ENCODE measurements at places on chromosomes 12 and 14.

GRCh38 chr14:33956640-33957039 lies 5.8 kb upstream of the EGLN3 start:
- DNase-seq: no peak

GRCh38 chr14:19917955-19918518 lies 2.4 kb upstream of the OR4K5 start:
- DNase-seq: peak; percentile 11

DNA sequence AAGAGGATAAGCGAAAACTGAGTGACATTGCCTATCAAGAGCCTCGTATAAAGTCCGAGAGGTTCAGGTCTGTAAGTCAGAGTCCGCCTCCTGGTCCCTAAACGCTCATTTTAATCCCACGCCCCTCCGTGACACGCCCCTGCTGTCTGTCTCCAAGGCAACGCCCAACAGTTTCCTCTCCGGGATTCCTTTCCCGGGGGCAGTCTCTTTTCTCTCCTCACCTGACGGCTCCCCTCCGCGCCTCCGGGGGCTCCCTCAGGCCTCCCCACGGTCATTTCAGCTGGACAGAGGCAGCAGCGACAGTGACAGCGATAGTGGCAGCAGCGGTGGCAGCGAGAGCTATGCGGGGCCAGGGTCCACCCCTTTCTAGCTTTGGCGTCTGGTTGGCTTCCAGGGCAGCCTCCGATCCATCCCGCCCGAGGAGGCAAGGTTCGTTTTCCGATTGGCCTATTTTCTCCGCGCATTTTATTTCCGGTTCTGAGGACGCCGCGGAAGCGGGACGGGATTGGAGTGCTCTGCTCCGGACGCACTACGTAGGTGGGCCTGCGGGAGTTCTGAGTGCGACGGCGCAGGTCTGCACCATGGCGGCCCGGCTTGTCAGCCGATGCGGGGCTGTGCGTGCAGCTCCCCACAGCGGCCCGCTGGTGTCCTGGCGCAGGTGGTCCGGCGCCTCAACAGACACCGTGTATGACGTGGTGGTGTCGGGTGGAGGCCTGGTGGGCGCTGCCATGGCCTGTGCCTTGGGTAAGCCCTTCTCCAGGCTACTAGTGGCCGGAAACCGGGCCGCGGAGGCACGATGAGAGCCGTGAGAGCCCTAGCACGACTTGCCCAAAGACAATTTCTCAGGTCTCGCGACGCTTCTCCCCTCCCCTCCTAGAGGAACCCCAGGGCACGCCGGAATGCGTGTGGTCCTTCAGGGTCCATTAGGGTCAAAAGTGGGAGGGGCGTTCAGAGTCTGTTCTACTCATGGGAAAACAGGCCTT lies at the start of the genes COQ6 and FAM161B:
TSS of gene COQ6 (plus strand) at position 551 of the 983 bp plus-strand sequence. CDS start at position 582, 31 bp downstream.
TSS of gene FAM161B (minus strand) at position 343 of the 983 bp plus-strand sequence. CDS start at position 275, 68 bp downstream.
- DNase-seq: peak; percentile 80

DNA sequence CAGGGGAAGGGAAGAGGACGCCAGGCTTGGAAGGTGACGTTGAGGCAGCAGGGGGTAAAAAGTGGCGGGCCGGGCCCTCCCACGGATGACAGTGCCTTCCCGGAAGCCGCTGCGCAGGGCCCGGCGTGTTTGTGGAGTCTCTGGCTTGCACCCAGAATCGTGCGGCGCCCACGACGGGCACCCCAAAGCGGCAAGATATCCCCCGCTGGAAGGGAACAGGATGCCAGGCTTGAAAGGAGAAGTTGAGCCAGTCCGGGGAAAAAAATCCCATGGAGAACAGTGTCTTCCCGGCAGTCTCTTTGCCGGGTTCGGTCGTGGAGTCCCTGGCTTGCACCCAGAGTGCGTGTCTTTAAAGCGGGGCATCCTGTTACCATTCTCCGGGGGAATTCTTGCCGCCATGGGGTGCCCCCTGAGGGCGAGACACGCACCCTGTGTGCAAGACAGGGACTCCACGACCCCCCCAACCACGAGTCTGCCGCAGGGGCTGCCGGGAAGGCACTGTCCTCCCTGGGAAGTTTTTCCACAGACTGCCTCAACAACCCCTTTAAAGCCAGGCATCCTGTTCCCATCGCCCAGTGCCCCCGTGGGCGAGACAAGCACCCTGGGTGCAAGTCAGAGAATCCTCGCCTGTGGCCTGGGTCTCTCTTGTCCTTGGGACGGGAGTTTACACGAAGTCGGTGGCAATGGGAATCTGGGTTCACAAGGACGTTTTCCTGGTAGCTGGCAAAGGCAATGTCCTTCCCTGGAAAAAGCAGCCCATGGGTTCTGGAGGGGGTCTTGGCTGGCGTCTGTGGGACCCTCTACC lies 156.1 kb upstream of the ALG10B start:
- DNase-seq: no peak

DNA sequence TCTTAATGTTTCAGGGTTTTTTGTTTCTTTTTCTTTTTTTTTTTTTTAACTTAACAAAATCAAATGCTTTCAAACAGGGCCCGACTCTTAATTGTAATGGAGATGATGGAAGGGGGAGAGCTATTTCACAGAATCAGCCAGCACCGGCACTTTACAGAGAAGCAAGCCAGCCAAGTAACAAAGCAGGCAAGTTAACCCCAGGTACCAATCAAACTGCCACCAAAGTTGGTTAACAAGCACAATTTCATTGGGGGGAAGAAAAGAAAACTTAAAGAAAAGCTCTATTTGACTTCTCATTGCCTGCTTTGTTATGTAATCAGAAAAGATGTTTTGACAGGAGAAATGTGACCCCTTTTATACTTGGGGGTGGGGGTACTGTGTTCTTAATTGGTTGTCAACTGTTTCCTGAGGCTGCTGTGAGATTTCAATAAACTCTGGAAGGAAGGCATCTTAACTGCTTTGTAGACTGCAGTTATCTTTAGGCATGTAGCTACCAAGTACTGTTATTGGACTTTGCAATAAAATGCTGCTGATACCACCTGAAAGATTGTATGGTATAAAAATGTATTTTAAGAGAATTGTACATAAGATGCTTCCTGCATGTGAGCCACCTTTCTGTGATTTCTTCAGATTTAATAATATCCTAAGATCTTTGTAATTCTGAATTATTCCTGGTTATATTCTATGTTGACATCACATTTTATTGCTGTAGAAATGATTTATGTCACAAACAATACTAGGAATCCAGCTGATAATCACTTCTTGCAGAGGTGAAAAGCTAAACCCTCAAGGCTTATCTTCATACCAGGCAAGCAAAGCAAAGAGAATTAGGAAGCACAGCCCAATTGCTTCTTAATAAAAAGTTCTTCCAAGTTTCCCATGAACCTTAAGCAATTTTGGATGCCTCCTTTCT lies 26.9 kb downstream of the MAPKAPK5 start:
- DNase-seq: no peak

- no peak for DNase-seq
Measured at GRCh38 chr14:74417611-74418010, 8.4 kb downstream of the SYNDIG1L start.

- DNase-seq: no peak
Measured at GRCh38 chr14:91899806-91900205, 32.5 kb upstream of the TC2N start.

DNA sequence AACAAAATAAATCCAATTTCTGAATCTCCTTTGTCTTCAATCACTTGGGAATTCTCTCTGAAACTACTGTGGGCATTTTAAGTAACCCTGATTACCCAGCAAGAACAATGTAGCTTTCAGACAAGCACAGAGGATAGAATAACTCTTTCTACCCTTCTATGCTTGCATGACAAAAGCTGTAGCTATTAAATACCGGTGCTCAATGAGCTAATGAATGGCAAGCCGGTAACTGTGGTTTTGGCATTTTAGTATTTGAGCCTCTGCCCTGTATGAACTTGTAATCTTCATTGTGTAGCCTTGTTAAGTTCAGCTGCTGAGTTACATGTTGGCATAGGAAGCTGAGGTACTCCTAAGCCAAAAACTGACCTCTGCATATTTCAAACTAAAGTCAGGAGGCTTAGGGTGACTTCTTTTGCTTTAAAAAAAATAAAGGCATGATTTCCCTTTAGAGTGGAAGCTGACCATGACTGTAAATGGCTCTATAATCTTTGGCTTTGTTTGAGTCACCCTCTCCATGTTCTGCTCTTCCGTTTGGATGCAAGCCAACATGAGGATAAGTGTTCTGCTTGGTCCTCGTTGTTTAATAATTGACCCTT lies 171.0 kb upstream of the HIF1A start:
- DNase-seq: no peak

DNA sequence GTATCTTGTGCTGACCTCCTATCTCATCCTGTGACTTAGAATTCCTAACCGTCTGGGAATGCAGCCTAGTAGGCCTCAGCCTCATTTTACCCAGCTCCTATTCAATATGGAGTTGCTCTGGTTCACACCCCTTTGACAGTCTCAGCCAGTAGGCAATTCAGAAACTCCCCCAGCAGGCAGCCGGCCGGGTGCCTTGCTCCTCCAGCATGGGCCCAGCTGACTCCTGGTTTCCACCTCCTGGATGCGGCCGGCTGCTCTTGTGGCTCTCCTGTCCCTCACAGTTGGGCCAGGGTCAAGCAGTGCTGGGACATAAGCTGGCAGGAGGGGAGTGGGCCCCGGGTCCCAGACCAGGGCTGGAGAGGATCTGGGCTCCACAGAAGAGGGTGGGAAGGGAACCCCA lies 58.2 kb downstream of the LRRC74A start:
- DNase-seq: no peak

GRCh38 chr12:8154526-8154925 lies 2.3 kb upstream of the ZNF705A start:
- DNase-seq: no peak

GRCh38 chr12:52720365-52720886 lies 17.1 kb upstream of the KRT77 start:
- DNase-seq: no peak

DNA sequence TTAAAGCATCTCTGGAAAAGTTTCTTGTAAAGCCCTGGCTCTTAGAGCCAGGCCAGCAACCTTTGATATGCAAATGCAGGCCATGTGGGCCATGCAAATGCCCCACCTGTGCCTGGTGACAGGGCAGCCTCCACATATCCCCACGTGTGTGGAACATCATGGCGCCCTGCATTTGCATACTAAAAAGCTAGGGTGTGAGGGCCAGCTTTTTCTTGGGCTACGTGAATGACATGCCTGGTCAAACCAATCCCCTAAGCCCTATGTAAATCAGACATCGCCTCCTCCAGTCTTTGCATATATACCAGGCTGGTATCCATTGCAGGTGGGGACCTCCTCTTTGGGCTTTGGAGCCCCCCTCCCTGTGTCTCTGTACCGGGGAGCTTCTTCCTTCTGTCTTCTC lies 6.4 kb downstream of the CSRP2 start:
- DNase-seq: no peak

GRCh38 chr12:84502907-84503787 lies 409.5 kb downstream of the SLC6A15 start:
- DNase-seq: no peak

DNA sequence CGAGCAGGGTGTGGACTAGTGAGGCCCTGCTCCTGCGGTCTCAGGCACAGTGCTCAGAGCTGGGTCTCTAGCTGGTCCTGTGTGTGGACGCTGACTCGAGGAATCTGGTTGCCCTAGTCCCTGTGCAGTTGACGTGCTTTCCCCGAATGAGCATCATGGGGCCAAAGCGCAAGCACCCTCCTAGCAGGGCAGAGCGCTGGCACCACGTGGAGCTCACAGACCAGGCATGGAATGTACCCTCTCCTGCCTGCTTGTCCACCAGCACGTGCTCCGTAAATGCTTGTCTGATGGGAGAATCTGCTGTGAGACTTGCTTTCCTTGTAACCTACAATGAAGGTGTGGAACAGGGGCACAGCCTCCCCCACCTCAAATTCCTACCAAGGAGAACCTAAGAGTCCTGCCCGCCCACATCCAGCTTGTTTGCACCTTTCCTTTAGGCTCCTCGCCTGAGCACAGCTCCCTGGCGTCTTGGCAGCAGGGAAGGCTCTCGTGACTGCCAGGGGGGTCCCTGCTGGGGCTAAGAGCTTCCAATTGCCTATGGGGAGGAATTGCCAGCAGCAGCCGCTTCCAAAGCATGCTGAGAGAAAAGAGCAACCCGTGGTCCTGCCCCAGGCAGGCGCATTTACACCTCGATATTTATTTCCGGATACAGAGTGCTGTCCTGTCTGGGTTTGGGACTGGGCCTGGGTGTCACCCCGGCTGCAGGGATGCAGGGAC lies 125.0 kb downstream of the PIWIL1 start:
- no peak for DNase-seq

DNA sequence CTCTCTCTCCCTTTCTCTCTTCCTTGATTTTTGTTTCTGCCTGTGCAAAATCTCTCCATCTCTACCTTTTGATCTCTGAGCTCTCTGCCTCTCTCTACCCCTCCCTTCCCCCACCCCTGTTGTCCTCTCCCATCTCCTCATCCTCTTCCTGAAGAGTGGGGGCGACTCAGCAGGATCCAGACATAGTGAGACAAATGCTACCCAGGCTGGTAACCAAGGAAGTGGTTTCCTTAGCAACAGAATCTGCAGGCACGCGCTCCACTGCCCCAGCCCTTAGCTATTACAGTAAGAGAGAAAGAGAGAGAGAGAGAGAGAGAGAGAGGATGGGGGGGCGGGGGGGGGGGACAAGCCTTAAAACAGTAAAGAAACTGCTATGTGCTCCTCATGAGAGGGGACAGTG lies 85.6 kb downstream of the CMKLR1 start:
- DNase-seq: no peak

DNA sequence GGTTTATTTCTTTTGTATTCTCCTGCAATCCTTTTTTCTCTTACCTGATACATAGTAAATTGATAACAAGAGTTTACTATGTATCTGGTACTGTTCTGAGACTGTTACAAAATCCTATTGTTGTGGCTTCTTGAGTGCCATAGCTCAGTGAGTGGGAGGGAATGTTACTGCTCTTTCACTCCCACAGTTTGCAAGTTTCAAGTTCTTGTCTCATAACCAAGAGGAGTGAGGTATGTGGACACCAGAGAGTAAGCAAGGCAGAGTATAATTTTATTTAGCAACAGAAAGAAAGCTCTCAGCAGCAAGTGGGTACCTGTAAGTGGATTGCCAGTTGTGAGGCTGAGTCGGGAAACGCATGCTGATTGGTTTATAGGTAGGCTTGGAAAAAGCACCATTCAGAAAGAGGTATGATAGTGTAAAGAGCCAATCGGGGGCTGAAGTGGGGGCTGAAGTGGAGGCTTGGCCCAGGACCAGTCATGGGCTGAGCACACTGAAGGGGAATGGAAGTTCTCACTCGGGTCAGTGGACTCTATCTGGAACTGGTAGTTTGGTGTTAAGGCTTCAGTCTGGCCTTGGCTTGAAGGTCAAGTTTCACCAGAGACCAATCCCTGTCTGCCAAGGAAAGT lies 850.8 kb downstream of the TMTC2 start:
- no peak for DNase-seq

GRCh38 chr12:31928246-31929026 lies 30.8 kb upstream of the RESF1 start:
- no peak for DNase-seq

- DNase-seq: no peak
Measured at GRCh38 chr14:78785265-78785664, 615.1 kb downstream of the NRXN3 start.

- DNase-seq: no peak
Measured at GRCh38 chr12:5909560-5909959, 35.5 kb downstream of the ANO2 start.
